ENCODE measurements at places on chromosomes 6 and 20.
A peak's percentile ranks its signal among the peaks of the same experiment; 100 is the strongest.

- DNase-seq = no peak
These were observed 14.2 kb upstream of the BNIP5 start for GRCh38 chr6:36350681-36351571.

- peak; percentile 43 for DNase-seq
These were observed 527 bp downstream of the TOMM34 start for GRCh38 chr20:44959638-44960102.

GRCh38 chr20:5559945-5560344, 190.3 kb upstream of the SHLD1 start:
- DNase-seq = no peak

DNA sequence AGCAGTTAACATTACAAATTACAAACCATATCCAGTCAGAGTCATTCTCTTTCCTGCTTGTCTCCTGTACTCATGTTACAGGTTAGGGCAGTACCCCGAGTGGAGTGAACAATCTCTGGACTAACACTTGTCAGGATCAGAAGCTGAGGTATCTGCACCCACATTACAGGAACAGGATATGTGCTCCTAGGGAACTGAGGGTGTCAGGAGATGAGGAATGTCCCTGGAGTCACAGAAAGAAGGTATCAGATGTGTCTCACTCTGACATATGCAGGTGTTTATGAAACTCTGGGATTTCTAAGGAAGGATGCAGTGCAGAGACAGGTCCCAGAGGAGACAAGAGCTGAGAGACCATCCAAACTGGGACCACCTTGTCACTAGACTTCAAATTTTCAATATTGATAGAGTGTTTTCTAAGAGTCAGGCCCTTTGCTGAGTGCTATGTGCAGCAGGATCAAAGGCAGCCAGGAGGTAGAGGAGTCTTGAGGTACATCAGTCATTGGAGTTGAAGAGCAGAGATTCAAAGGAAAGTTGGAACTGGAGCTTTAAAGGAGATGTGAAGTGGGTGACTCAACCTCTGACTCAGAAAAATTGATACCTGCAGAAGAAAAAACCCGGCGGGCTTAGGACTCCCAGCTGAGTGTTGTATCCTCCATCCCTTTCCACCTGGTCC, 12.6 kb downstream of the HLA-DPB1 start:
- no peak for DNase-seq

DNA sequence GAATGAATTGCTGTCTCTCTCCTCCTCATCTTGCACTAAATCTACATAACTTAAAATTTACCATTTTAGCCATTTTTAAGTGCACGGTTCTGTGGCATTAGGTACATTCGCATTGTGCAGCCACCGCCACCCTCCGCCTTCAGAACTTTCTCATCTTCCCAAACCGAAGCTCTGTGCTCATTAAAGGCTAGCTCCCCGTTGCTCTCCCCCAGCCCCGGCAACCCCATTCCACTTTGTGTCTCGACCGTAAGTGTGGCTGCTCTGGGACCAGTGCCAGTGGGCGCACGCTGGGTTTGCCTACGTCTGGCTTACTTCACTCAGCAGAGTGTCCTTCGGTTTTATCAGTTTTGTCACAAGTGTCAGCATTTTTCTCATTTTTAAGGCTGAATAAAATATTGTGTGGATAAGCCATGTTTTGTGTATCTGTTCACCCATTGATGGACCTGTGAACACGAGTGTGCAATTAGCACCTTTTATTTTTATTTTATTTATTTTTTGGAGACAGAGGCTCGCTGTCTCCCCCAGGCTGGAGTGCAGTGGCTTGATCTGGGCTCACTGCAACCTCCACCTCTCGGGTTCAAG, 16.8 kb downstream of the SLC17A9 start:
- DNase-seq = no peak

- peak; percentile 74 for DNase-seq
These were observed 44.1 kb downstream of the NHSL1 start for GRCh38 chr6:138454981-138455706.

DNA sequence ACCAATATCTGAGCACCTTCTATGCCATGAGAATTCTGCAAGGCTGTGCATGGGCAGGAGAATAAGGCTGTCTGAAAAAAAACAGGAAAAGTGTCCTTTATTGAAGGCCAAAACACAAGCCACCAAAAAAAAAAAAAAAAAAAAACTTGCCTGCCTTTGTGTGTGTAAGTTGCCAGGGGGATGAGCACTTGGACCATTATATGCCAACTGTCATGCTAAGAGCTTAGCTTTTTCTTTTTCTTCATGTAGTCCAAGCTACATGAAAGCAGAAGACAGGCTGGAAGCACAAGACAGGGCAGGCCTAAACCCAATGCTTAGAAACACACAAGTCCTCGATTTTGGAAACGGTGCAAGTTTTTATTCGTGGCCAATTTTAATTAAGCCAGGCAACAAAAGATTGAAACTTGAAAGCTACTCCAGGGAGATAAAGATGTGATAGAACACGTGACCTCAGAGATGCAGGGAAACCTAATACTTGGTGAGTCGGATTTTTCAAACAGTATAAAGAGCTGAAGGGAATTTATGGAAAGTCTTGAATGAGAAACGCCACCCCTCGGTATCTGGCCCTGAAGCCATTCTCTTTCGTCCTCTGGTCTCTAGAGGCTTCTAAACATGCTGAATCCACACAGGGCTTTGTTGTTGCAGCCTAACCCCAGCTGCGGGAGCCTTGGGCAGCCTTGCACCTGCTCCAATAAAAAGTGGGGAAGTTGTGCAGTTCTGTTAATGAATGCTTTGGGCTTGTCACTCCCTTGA, 8.6 kb downstream of the BMP7 start:
- no peak for DNase-seq

DNA sequence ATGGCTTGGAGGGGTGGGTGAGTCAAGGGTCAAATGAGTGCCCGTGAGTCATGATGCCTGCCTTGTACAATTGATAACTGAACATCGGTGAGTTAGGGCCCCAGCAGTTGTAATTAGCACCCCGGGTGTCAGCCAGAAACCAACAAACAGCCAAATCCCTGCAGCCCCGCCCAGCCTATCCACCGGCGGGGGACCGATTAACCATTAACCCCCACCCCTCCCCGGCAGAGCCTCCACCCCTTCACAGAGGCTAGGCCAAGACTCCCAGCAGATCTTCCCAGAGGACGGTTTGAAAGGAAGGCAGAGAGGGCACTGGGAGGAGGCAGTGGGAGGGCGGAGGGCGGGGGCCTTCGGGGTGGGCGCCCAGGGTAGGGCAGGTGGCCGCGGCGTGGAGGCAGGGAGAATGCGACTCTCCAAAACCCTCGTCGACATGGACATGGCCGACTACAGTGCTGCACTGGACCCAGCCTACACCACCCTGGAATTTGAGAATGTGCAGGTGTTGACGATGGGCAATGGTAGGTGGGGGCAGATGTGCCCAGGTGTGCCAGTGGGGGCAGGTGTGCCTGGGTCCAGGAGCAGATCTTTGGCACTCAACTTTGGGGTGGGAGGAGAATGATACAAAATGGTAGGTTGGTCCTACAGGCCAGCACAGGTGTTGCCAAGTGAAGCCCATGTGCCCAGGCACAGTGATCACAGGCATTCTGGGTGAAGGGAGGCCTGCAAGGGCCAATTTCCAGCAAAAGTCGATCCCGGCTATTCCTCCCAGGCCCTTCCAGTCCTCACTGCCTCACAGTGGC, 45.7 kb downstream of the HNF4A start:
- no peak for DNase-seq

DNA sequence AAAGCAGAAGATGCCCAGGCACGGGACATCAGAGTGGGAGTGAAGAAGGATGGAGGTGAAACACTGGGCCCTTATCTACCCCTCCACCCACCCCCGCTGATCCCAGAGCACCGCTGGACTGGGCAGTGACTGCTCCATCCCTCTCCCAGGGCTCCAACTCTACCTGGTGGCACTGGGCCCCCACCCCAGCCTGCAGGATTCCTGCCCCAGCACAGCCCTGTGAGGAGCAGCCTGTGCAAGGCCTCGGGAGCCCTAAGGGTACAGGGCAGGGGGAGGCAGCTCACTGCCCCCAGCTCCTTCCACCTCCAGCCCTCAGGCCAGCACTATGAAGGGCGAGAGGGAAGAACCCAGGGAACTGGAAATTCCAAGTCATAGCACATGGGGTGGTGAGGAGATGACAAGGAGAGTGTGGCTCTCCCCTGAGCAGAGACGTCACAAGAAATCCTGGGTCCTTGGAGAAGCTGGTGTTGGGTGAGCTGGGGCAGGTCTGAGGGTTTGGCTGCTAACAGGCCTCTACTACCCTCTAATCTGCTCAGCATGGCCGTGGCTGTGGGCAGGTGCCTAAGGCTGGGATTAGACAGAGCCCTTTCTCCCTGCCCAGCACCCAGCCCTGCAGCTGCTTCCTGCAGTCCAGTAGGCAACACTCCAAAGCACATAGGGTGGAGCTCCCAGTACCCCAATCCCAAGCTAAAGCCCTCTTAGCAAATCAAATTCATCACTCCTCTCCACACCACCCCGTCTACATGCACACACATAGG, 3.5 kb downstream of the CST3 start:
- DNase-seq = no peak

DNA sequence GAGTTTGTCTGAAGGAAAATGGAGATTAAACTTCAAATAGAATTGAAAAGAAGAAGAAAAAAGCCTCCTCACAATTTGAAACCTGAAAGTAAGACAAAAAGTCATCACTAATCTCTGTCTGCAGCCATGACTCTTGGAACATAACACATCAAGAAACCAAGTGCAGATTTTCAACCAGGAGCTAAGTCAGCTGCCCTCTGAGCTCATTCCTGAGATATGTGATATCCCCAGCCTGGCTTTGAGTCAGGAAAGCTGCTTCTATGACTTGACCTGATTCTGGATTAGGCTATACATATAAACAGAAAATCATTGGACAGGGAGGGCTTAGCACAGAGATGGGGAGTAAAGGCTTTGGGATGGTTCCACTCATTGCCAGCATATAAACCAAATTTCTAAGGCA, 891.4 kb downstream of the TFAP2A start:
- no peak for DNase-seq

GRCh38 chr6:47135772-47136171, 93.6 kb upstream of the ADGRF1 start:
- no peak for DNase-seq

GRCh38 chr6:152948150-152948768, 34.6 kb downstream of the FBXO5 start:
- DNase-seq = peak; percentile 48

GRCh38 chr6:74269600-74269858, 573.5 kb downstream of the CD109 start:
- no peak for DNase-seq

DNA sequence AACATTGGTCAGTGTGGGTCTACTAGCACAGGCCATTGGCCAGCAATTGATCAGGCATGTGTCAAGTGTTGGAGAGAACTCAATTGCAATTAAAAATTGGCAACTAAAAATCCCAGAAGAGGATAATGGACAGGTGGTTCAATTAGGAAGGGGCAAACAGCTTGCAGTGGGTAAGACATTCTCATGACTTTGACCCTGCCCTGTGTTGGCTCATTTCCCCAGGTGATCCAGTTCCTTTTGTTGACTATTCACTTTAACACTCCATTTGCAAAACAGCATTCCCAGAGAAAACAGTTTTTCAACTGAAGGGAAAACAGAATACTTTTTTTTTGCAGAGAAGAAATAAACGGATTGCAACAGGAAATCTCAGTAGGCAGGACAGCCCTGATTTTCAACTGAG, 28.9 kb upstream of the SCGN start:
- no peak for DNase-seq

DNA sequence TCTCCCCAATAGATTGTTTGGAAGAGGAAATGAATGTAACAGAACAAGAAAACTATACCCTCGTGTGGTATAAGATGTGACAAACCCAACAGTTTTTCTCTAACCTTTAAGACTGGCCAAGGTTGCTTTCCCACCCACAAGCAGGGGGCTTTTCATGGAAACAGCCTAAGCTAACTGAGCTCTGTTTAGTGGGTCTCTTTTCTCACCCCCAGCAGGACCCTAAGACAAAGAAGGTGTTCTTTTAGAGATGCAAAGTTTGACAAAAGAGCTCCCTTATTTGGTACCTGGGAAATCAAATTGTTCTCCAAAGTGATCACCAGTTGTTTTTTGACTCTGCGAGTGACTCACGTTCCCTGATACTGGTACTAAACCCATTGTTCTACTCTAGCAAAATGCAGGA, 59.1 kb downstream of the MBOAT1 start:
- no peak for DNase-seq

DNA sequence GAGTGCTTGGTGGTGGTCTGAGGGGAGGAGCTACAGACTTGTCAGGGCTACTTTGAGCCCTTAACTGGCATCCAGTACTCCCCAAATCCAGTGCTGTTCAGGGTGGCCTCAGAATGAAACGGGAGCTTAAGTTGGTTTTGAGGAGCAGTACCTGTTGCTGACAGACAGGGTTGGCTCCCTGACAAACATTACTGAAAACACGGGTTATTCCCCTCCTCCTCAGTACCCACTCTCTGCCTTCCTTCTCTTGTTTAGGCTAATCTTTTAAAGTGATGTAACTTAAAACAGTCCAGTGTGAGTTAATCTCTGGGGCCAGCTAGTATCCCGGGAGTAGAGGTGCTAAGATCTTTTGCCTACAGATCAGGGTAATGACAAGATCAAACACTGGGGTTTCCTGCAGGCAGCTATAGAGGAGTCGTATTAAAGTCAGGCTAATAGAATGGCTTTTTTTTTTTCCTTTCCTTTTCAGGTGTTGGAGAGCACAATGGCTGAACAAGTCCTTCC, 3.7 kb downstream of the TNFAIP3 start:
- DNase-seq = peak; percentile 70

DNA sequence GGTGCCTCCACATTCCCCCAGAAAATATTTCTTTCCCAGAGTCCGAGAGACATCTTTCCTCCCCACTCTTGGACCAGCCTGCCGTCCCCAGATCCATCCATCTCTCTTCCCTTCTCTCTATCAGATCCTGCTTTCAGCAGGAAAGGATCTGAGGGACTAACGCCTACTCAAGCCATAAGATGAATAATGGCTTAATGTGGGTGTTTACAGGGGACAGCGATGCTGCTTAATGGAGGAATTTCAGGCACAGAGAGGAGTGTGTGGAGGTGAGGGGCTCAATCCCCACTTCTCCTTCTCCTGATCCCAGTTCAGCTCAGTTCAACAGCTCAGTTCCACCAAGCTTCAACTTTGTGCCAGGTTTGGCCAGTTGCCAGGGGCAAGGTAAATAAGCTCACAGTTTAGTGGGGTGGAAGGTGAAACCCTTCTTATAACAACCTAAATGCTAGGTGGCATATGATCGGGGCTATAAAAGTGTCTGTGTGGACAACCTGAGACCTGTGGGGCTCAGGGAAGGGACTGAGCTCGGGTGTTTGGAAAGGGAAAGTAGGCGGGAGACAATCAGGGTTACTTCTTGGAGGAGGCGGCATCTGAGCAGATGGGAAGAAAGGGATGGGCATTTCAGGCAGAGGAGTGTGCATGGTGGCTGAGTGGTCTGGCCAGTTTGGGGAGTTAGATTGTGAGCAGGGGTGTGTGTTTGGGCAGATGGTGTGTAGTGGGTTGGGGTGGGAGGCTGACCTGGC, 55.8 kb downstream of the CDH22 start:
- DNase-seq = no peak

DNA sequence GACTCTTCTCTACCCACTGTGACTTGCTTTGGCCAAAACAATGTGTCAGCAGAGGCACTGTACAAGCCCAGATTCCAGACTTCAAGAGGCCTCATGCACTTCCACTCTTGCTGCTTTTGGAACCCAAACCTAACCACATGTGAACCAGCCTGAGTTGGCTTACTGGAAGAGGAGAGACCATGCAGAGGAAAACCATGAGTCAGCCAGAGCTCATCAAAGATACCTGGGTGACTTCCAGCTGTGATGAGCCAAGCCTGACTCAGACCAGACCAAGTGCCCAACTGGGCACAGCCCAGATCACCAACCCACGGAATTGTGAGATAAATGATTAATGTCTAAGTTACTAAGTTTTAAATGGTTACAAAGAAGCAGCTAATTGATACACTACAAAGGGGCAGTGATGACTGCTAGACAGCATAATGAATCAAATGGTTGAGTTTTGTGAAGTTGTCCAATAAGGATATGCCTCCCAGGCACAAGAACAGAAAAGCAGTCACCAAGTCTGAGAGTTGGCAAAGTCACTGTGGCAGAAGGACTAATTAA, 16.2 kb upstream of the BEND6 start:
- DNase-seq = peak; percentile 54
